ENCODE measurements at places on chromosomes 7 and 10. TPM values are rescaled to one million over a fixed set of nuclear protein-coding genes. Genes with fewer than 3 reads are reported as not detected.

The PALD1 gene
- total RNA-seq = 0.07 TPM

The HTRA1 gene
- total RNA-seq = not detected

The OR2F1 gene
- total RNA-seq = not detected

The MSMB gene
- total RNA-seq = not detected

The GIMAP1 gene
- 27.2 TPM for total RNA-seq

The SLK gene
- total RNA-seq = 30.1 TPM
